Foreskin keratinocyte (primary cell): ENCODE measurements at places on chromosomes 3 and 15. TPM values are rescaled to one million over a fixed set of nuclear protein-coding genes. Genes with fewer than 3 reads are reported as not detected.

- DNase-seq, result no peak
Measured at GRCh38 chr3:43865887-43866528, 175.3 kb downstream of the ABHD5 start.

Gene FETUB
- polyA plus RNA-seq, result not detected in 2 replicates

DNA sequence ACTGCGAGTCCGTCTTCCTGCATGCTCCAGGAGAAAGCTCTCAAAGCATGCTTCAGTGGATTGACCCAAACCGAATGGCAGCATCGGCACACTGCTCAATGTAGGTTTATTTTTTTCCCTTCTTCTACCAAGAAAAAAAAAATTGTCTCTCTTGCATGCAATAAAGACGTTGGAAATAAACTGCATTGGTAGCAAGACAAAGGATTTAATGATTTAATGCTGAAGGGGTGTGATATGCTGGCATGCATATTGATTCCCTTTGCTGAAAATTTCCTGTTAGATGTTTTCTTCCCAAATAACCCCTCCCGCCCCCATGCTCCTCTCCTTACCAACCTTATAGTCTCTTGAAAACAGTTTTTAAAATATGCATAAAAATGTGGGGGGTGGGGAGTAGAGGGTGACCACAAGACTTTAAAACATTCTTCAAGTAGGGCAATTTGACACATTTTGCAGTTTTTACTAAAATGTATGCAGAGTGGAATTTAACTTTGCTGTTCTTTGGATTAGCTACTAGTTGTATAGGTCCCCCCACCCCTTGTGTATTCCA is 799 bp downstream of the RARB start:
- DNase-seq, result no peak

Gene GUCA1C
- polyA plus RNA-seq, result 0.08 and 0.43 TPM in 2 replicates

DNA sequence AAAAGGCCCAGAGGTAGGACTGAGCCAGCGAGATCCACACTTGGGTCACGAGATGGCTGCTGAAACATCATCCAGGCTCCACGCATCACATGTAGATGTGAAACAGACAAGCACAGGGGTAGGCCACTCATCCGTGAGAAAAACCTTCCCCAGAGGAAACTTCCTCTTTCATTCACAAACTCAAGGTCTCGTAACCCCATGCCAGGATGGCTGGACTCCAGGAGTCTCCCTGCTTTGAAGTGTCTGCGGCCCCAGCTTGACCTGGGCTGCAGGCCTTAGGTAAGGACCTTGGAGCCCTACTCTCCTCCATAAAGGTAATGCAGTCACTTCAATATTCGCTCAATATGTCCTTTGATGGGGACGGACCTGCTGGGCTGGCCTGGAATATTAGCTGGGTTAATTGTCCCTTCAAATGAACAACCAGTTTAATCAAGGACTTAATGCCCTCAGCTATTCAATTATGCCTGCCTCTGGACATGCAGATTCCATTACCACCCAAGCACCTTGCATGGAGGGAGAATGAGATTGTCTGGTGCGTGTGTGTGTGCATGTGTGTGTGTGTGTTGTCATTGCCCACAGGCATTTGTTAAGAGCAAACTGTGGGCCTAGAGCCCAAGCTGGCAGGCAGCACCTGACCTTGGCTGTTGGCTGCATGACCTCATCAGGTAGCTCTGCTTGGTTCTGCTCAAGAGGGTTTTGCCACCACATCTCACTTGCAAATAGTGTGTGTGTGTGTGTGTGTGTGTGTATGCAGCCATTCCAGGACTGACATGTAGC is 186.9 kb upstream of the TLE3 start:
- no peak for DNase-seq

Gene DZIP1L
- 1.7 and 2.0 TPM in 2 replicates for polyA plus RNA-seq

DNA sequence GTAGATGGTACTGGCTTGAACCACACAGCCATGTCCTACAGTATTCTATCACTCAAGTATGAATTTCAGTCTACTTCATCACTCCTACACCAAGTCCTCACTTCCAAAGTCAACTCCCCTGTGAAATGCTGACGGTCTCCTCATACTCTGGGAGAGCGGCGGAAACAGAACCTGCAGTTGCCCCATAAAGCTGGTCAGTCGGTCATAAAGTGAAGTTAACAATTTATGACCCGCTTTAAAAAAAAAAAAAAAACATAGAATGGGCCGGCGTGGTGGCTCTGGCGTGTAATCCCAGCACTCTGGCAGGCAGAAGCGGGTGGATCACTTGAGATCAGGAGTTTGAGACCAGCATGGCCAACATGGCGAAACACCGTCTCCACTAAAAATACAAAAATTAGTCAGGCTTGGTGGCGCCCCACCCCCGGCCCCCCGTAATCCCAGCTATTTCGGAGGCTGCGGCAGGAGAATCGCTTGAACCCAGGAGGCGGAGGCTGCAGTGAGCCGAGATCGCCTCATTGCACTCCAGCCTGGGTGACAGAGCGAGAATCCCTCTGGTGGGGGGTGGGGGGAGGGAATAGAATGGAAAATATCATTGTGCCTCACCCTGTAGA is 2.1 kb downstream of the TRANK1 start:
- DNase-seq, result no peak

GRCh38 chr15:65027593-65027992 is 1.8 kb downstream of the MTFMT start:
- no peak for DNase-seq

GRCh38 chr3:187104342-187104741 is 35.0 kb downstream of the RPL39L start:
- DNase-seq, result no peak
